Tibial artery (tissue), 4 donors: ENCODE measurements at places on chromosomes 7 and 10.
A peak's percentile ranks its signal among the peaks of the same experiment; 100 is the strongest.

- no peak for DNase-seq
Measured at GRCh38 chr7:54988516-54988915, 30.3 kb upstream of the EGFR start.

DNA sequence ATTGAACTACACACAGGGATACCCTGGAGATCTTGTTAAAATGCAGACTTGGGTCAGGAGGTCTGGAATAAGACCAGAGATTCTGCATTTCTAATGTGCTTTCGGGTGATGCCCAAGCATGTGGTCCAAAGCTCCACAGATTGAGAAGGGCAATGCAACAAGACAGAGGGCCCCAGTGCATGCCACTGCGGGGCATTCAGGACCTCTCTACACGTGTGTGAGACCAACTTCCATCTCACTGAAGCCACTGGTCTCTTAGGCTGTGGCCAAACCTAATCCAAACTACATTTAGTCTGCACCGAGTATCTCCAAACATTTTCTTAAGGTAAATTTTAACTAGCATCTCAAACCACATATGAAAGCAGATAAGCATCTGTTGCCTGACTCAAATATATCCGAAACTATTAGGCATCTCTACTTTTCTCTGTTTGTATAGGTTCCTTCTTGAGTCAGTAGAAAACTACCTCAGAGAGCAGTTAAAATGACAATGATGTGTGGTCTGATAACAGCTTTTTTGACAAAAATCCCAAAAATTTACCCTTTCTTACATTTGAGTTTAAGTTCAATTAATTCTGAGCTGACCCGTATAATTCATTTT is 107.5 kb downstream of the ELMO1 start:
- DNase-seq, result no peak

DNA sequence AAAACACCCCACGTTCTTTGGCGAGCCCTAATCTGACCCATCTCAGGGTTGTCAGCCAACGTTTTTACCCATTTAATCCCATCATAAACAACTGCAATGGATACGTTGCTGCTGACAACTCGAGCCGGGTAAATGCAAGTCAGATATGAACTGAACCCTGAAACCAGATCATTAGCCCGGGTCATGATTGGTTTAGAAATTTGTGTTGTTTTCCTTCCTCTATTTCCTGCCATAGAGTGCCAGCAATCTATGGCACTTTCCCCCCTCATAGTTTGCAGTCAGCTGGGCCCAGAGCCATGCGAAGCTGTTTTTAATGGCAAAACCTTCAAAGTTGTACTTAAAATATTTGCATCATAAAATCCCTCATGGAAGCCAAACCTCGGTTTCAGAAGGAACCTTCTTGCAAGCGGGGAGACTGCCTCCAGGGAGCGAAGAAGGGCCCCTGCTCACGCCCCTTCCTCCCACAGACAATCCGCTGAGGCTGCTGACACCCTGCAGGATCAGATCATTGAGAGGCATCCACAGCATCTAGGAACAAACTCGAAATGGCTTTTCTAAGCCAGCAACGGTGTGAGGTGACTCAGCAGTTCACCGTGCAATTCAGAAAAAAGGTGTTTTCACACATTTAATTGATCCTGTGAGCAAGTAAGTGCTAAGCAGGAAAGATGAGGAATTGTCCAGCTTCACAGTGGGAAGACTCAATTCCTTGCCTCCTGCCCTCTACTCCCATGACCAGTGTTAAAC is 710.1 kb downstream of the PARD3 start:
- no peak for DNase-seq

GRCh38 chr7:118664498-118664897 is 440.0 kb downstream of the ANKRD7 start:
- no peak for DNase-seq

GRCh38 chr10:126997801-126998590 is 92.8 kb downstream of the DOCK1 start:
- no peak for DNase-seq

- DNase-seq, result peak; percentile 58
Measured at GRCh38 chr10:95474228-95475002, 86.8 kb downstream of the SORBS1 start.

GRCh38 chr7:149727899-149728476 is 45.4 kb downstream of the ZNF467 start:
- no peak for DNase-seq

- no peak for DNase-seq
Measured at GRCh38 chr7:26583094-26583648, 281.2 kb downstream of the SKAP2 start.

- no peak for DNase-seq
Measured at GRCh38 chr7:12239806-12240205, 28.7 kb downstream of the TMEM106B start.

- DNase-seq, result peak; percentile 31
Measured at GRCh38 chr10:91197127-91197526, 23.3 kb upstream of the PCGF5 start.

DNA sequence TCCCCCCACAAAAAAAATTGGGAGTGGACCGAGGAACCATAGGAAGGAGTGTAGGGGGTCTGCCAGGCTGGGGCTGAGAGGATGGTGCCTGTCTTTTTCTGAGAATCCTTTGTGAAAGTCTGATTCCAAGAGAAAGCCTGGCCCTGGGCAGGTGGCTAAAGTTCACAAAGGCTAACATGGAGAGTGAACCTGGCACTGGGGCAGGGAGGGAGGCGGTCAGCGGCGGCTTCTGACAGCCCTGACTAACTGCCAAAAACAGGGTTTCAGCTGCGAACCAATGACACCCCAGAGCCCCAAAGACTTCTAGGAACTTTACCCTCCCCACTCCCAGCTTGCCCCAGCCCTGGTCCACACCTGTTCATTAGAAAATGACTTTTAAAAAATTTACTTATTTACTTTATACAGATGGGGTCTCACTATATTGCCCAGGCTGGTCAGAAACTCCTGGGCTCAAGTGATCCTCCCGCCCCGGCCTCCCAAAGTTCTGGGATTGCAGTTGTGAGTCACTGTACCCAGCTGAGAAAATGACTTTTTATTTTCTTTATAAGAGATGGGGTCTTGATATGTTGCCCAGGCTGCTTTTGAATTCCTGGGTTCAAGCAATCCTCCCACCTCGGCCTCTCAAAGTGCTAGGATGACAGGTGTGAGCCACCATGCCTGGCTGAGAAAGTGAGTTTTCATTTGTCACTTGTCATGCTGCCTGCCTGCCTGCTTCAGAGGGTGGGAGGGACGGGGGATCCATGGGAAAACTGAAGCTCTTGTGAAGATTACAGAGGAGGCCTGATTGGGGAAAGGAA is 61.0 kb upstream of the DUSP5 start:
- no peak for DNase-seq

DNA sequence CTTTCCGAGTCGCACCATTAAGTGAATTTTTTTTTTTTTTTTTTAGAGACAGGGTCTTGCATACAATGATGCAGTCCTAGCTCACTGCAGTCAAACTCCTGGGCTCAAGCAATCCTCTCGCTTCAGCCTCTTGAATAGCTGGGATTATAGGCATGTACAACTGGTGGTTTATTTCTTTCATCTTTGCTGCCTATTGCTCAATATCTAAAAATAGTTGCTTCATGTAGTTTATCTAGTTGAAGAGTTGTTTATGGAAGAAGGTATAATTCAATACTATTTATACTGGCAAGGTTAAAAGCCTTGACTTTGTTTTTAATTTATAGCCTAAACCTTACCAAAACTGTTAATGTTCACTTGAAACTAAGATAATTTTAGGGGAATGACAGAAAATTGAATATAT is 66.9 kb downstream of the SEMA3D start:
- no peak for DNase-seq

DNA sequence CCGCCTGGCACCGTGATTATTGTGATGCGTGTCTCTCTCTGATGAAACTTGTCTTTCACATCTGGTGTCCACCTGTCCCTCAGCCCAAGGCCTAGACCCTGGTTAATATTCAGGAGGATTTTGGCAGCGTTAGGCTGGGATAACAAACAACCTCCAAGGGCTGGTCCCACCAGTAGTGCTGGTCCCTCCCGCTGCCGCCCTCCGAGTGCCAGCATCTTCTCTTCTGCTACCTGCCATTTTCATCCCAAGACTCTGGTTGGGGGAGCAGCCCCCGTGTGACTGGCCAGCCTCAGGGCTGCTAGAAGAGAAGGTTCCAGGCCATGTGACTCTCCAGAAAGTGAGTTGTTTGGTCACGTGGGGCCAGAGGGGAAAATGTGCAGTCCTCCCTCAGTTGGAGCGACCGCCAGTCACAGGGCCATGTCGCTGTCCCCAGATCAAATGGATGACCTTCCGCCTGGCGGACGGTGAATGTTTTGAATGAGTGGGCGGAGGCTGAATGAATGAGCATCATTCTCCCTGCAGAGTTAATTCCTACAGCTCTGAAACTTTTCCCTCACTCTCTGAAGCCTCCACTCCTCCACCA is 479.9 kb upstream of the FOXK1 start:
- no peak for DNase-seq

- DNase-seq, result no peak
Measured at GRCh38 chr7:116548506-116548905, 23.7 kb downstream of the CAV1 start.

GRCh38 chr10:132943058-132943790 is 854 bp upstream of the CFAP46 start:
- no peak for DNase-seq

DNA sequence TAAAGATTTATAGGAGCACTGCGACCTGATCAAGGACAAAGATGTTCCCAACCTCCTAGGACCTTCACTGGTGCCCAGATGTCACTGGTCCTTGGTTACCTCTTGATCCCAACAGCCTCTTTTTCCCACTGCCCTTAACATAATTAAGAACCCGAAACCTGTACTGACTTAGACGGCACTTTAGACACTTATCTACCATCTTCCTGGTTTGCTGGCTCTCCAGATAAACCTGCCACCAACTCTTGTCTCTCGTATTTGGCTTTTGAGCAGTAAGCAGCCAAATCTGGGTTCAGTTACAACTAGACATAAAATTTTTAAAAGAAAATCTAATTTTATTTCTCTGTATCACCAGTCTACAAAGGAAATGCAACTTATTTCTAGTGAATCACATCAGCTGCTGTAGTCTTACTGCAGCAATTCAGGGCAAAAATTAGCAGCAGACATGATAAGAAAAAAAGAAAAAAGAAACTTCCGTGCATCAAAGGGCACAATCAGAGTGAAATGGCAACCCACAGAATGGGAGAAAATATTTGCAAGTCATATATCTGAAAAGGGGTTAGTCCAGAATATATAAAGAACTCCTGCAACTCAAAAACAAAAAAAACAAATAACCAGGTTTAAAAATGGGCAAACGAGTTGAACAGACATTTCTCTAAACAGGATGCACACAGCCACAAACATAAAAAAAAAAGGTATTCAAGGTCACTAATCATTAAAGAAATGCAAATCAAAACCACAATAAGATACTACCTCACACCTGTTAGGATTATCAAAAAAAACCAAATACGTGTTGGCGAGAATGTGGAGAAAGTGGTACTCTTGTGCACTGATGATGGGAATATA is 9.4 kb downstream of the ASB13 start:
- no peak for DNase-seq

- no peak for DNase-seq
Measured at GRCh38 chr7:89584896-89585295, 569.4 kb upstream of the STEAP1 start.

DNA sequence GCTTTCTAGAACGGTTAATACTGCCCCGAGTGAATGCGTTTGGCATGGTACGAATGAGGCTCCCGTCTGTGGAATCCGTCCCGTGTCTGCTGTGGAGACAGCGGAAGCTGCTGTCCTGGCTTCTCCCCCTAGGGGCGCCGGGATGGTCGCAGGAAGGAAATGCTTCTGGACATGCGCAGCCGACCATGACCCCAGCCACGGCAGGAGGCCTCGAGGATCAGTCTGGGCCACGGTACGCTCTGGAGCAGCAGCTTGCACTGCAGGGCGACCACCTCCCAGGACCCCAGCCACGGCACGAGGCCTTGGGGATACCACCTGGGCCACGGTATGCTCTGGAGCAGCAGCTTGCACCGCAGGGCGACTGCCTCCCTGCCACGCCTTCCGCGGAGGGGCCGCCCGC is 107.9 kb downstream of the CYTH3 start:
- DNase-seq, result no peak

- DNase-seq, result no peak
Measured at GRCh38 chr7:151254316-151254715, 5.8 kb upstream of the SMARCD3 start.

DNA sequence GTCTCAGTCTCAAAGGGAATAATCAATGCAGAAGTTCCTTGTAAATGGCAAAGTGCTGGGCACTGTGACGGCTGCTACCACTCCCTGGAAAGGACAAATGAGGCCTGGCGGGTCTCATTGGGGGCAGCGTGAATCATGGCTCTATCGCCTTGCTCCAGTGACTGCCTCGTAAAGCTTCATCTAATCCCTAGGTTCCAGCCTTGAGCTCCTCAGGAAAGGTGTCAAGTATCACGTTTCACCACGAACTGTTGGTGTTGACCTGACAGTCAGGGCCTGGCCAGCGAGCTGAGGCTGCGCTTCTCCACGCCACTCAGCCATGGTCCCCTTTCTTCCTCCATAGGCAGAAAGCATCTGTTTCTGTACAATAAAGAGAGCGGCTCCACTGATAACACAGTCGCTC is 126.7 kb upstream of the ZNF32 start:
- no peak for DNase-seq

DNA sequence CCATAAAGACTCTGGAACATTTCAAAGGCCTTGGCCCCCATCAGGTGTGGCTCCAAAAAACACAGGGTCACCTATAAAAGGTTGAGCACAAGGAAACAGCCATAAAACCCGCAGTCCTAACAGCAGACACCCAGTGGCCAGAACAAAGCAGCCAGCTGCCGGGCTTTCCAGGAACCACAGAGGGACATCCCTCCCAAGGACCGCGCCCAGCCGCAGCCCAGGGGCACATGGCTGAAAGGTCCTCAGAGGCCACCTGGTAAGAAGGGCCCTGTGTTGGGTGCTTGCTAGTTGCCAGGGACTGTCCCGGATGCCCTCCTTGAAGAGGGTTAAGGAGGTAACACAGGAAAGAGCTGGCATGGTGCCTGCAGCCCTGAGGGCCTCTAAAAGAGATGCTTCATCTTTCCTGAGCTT is 32.7 kb downstream of the KCNMA1 start:
- no peak for DNase-seq

DNA sequence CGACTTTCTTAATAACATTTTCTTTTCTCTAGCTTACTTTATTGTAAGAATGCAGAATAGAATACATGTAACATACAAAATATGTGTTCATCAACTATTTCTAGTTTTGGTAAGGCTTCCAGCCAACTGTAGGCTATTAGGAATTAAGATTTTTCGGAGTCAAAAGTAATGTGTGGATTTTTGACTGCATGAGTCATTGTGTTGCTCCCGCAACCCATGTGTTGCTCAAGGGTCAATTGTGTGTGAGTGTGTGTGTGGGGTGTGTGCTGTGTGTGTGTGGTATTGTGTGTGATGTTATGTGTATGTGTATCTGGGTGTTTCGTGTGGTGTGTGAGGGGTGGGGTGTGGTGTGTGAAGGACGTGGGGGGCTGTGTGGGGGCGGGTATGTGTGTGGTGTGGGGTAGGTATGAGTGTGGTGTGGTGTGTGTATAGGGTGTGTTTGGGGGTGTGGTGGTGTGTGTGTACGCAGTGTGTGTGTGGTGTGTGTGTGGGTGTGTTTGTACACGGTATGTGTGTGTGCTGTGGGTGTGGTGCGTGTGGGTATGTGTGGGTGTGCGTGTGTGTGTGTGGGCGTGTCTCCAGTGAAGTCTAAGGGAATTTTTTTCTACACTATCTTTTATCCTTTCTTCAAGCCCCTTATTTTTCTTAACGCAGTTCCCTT is 60.5 kb downstream of the RSU1 start:
- no peak for DNase-seq

- DNase-seq, result no peak
Measured at GRCh38 chr10:30208330-30208729, 140.7 kb downstream of the MTPAP start.
